ENCODE measurements at places on chromosomes 4 and X. TPM values are rescaled to one million over a fixed set of nuclear protein-coding genes. Genes with fewer than 3 reads are reported as not detected.

The REPS2 gene
- 17.6 TPM for polyA plus RNA-seq

The SERPINA7 gene
- polyA plus RNA-seq: 0.42 TPM

DNA sequence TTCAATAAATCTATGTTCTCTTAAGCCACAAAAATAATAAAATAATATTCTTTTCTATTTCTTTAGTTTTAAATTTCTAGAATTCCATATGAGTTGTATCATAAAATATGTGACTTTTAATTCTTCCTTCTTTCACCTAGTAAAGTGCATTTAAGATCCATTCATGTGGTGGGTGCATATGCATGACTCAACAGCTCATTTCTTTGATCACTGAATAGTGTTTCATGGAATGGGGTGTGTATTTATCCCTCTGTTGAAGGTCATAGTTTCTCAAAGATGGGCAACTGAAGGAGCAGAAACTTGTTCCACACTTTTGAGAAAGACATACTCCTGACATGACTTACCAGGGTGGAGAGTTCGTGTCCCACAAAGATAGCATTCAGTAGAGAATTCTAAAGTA is 1230.3 kb upstream of the AGA start:
- no peak for DNase-seq

GRCh38 chrX:129404670-129405008 is 118.7 kb downstream of the SMARCA1 start:
- DNase-seq: no peak

DNA sequence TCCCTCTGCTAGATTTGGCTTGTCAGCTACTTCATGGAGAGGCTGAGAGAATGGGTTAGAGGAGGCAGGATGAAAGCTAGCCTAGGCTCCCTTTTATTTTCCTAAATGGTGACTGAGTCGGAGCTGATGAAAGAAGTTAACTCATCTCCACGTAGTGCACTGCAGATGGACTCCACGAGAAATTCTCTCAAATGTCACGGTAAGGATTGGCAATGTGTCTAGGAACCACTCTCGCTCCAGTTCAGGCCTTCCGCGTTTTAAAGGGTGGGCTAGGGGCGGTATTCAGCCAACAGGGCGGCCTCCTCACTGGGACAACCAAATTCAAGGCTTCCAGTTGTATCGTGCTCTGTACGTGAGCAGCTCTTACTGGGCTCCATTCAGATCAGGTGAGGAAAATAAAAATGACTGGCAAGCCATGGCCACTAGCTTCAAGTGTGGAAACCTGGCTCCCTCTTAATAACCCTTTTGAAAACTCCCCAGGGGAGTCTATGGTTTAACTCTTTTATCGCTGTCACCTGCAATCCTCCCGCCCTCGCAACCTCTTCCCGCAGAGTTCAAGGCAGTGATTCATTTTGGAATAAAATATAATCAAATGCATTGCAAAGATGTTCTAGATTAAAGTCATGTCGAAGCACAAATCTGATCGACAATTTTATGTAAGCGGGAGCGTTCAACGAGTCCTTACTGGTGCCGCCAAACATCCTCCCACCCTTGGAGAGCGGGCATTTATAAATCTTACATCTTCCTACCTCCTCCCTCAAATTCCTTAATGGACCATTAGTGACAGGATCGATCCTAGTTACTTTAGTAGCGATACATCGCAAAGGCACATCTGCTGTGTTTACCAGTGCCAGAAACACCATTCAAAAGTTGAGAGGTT is 1.2 kb downstream of the SPOCK3 start:
- DNase-seq: no peak

DNA sequence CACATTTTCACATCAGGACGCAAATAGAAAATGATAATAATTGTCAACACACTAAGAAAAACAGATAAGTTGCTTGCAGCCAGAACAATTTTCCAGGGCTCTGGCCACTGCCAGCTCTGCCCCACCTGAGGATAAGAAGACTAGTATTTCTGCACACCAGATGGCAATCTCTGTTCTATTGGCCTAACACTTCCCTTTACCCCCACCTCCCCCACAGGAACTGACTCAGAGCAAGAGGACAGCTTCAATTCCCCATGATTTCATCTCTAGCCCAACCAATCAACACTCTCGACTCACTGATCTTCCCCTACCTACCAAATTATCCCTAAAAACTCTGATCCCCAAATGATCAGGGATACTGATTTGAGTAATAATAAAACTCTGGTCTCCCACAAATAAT is 164.0 kb downstream of the SMARCA1 start:
- no peak for DNase-seq

DNA sequence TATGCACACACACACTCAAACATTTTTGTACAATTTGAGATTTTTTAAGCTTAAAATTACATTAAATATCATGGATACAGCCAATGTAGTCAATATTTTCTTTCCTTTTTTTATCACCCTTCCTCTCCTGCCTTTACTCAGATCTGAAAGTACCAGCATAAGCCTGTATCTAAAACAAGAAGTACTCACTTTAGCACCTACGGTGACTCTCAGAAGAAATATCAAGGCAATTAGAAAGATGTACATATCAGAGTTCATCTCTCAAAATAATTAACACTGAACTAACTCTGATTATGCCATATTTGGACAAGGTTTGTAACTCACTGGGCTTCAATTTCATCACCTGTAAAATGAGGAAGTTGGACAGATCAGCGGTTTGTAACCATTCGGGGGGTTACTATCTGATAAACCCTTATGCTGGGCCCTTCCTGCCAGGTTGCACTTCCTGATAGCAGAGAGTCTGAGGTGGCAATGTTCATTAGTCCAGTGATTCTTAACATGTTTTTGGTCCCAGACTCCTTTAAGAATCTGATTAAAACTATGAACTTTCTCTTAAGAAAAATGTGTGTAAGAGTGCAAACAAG is 5.7 kb upstream of the GPR174 start:
- no peak for DNase-seq

GRCh38 chrX:46204721-46205422 is 340.3 kb downstream of the ZNF674 start:
- no peak for DNase-seq

GRCh38 chr4:56649445-56650261 is 31.4 kb downstream of the HOPX start:
- DNase-seq: no peak

- no peak for DNase-seq
Measured at GRCh38 chrX:97854086-97854485, 970.4 kb downstream of the RPA4 start.

DNA sequence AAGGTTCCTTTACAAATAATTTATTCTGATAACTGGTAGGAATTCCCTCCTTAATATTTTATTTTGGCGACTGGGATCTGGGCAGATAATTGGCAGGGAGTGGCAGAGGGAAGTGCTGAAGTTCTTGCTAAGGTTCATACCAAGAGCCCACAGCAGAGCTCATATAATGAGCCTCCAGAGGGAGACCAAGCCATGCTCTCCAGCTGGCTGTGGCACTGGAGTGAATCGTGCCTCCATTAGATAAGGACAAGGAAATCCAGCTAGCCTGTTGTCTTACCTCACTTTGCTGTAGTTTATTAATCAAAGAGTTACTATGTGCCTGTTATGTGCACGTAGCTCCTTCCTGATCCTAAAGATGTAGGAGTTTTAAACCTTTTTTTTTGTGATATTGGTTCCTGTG is 1.3 kb downstream of the ASB12 start:
- no peak for DNase-seq

DNA sequence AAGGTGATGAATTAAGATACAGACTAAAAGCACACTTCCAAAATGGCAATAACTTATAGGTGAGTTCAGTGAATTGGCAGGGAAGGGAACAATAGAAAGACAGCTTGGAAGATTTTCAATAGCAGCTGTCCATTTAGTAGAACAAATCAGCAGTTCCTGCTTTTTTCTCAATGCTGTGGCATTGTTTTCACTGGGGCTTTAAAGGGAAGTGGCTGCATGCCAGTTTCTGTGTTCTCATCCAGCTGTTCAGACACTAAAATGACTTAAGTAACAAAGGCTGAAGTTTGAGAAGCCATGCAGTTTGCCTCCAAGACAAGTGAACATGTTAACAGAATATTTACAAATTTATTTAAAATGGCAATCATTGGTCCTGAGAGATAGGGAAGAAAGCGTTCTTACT is 291.9 kb downstream of the FAM47A start:
- DNase-seq: no peak

DNA sequence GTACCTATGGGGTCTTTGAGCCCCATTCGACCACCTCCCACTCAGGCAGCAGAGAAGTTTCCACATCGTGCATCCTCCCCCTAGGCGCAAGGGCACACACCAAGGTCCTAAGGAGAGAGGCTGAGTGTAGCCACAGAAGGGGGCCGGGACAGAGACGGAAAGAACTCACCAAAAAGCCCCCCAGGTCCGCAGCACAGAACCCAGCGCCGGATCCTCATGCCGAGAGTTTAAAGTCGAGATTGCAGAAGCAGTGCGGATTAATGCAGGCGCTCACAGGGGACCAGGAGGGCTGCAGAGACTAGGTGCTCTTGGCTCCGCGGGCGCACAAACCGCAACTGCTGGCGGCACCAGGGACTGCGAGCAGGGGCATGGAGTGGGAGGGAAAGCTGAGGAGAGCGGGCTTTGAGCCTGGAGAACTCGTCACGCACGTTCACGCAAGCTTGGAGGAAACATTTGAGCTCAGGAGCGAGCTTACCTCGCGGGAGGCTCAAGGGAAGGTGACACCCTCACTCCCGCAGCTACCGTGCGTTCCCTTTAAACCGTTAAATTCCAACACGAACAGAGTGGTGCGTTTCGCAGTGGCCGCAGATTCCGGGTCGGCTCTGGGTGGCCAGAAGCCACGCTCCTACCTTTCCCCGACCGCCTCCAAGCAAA is 8.5 kb downstream of the NKX3-2 start:
- DNase-seq: no peak

DNA sequence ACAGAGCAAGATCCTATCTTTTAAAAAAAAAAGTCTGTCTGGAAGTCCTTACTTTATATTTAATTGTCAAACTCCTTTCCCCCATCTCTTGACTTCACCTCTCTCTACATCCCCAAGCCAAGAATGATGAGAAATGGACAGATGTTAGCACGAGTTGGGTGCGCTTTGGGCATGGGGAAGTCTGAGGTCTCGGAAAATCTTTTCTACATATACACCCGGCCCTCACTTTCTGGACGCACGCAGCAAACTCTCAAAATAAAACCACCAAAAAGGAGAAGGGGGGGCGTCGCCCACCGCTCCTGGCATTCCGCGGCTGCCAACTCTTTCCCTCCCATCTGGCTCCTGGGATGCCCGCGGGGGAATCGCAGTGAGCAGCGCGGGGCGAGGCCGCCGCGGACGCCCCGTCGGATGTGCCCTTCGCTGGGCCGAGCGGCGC is 756 bp downstream of the IGFBP7 start:
- no peak for DNase-seq

DNA sequence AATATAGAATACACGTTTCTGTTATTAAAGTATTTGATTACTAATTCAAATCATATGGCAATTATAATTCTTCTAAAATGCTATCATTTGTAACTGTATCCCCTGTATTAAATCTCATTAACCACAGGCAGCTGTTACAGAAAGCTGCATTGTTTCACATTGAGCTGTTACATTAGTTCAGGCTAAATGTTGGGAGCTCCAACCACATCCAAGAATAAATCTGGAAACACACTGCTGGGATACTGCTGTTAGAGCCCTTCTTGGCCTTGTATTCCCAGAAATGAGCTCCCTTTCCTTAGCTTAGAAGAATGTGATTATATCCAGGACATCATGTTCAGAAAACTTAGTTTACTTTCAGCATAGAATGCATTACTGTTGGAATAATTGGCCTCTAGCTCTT is 48.2 kb downstream of the GUCY1B1 start:
- DNase-seq: no peak

DNA sequence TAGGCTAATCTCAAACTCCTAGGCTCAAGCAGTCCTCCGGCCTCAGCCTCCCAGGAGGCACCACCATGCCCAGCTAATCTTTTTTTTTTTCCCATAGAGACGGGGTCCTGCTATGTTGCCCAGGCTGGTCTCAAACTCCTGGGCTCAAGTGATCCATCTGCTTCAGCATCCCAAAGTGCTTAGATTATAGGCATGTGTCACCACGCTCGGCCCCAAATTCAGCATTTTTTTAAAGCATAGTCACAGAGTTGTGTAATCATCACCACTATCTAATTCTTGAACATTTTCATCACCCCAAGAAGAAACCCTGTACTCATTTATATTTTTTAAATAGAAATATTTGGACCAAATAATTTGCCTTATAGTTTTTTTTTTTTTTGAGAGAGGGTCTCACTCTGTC is 10.3 kb downstream of the CENPI start:
- no peak for DNase-seq

DNA sequence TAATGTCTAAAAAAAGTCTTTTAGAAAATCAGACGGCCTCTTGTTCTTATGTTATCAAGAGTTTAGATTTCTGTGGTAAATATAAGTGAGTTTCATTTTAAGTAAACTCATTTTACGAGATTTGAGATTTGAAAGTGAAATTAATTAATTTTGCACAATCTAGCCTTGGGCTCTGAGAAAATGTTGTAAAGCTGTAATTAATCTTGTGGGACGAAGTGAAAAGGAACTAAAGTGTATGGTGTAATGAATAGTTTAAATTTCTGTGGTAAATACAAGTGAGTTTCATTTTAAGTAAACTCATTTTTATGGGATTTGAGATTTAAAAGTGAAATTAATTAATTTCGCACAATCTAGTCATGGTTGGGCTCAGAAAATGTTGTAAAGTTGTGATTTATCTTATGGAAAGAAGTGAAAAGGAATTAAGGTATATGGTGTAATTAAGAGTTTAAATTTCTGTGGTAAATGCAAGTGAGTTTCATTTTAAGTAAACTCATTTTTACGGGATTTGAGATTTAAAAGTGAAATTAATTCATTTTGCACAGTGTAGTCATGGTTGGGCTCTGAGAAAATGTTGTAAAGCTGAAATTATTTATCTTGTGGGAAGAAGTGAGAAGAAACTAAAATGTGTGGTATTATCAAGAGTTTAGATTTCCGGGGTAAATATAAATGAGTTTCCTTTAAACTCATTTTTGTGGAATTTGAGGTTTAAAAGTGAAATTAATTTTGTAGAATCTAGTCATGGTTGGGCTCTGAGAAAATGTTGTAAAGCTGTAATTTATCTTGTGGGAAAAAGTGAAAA is 1.6 kb downstream of the SCML1 start:
- DNase-seq: no peak

- DNase-seq: no peak
Measured at GRCh38 chr4:86549163-86549788, 44.8 kb upstream of the PTPN13 start.

DNA sequence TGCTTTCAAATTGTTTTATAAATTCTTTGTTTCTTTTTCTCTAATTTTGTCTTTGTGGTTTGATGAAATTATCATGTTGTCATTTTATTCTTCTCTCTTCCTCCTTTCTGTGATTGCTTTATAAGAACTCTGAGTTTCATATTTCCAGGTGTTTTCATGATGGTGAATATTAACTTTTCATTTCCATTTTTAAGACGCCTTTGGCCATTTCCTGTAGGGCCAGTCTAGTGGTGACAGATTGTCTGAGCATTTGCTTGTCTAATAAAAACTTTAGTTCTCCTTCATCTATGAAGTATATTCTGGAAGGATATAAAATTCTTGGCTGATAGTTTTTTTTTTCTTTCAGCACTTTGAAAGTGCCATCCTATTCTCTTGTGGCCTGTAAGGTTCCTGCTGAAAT is 128.1 kb downstream of the FAM13A start:
- DNase-seq: no peak

GRCh38 chr4:79396794-79397193 is 11.2 kb downstream of the GK2 start:
- no peak for DNase-seq

GRCh38 chrX:68938244-68939004 is 109.6 kb downstream of the EFNB1 start:
- no peak for DNase-seq

- DNase-seq: no peak
Measured at GRCh38 chr4:141121768-141122454, 11.4 kb downstream of the RNF150 start.
